Body of pancreas (tissue), 4 donors: ENCODE measurements at places on chromosomes 1 and 21. TPM values are rescaled to one million over a fixed set of nuclear protein-coding genes. Genes with fewer than 3 reads are reported as not detected.

Gene SAMD13
- total RNA-seq = 1.3 TPM

Gene IGSF9
- 2.3 TPM for total RNA-seq

Gene SHC1
- 45.5 TPM for total RNA-seq

Gene CELA3A
- total RNA-seq = 37,316 TPM

Gene BMP8B
- total RNA-seq = 5.4 TPM

Gene RPS6KC1
- 48.5 TPM for total RNA-seq

Gene MYOG
- total RNA-seq = not detected

Gene IGFN1
- 23.1 TPM for total RNA-seq

Gene PGBD5
- total RNA-seq = 2.6 TPM

Gene COL9A2
- total RNA-seq = 59.1 TPM

Gene TSPEAR
- not detected for total RNA-seq

Gene NUP210L
- total RNA-seq = not detected

Gene TBX19
- total RNA-seq = 2.0 TPM

Gene HNRNPCL2
- not detected for total RNA-seq

Gene CNIH4
- 15.0 TPM for total RNA-seq

Gene C1orf87
- total RNA-seq = not detected

Gene SPRR2E
- not detected for total RNA-seq
